Frontal cortex (tissue), 4 donors: ENCODE measurements at places on chromosomes 7 and 10.

- no peak for DNase-seq
These were observed 1.2 kb downstream of the FERD3L start for GRCh38 chr7:19143881-19144574.

DNA sequence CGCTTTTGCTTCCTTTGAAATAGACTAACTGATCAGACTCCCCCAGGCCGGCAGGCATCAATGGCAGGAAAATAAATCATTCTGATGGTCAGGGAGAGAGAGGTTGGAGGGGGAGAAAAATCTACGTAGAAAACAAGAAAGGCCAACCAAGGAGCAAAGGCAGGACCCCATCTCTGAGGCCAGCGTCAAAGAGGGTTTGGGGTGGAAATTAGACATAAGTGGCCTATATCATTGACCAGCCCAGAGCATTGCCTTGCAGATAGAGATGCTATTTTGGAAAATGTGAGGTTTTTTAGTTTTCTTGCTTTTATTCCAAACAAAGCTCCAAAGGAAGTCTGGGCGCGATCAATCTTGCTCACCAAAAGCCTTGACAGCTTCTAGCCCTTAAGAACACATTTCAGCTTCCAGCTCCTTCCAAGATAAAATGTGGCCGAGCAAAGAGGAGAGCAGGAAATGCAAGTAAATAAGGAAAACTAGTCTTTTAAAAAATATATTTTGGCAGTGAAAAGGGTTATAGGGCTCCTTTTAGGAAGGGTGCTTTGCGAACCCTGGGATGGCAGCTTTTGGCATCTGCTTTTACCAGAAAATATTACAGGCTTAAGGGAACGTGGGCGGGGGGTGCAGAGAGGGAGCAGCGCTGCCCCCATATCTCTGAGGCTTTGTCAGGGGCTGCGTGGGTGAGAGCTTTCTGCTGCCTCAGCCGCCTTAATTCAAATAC is 2.0 kb upstream of the HOXA2 start:
- DNase-seq: no peak

DNA sequence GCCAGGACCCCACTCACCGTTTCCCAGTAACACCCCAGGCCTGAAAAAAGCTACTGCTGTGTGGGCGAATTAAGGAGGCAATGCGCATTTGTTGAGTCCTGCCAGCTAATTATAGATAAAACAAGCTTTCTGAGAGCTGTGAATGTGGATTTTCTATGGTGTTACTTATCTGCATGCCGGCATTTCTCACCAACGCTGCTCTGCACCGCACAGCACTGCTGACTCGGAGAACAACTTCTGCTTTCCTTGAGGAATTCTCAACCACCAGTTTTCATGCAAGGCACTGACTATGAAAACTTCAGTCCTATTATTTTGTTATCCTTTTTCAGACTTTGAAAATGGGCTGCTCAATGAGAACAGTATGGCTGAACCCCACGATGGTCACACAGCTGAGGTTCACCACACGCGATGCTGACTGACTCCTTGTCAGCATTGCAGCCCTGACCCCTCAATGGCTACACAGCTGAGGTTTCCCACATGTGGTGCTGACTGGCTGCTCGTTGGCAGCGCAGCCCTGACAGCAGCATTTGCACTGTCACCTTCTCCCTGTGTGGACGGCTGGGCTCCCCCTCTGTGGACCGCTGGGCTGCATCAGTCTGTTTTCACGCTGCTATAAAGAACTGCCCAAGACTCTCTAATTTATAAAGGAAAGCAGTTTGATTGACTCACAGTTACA is 190.6 kb downstream of the DIP2C start:
- DNase-seq: no peak

DNA sequence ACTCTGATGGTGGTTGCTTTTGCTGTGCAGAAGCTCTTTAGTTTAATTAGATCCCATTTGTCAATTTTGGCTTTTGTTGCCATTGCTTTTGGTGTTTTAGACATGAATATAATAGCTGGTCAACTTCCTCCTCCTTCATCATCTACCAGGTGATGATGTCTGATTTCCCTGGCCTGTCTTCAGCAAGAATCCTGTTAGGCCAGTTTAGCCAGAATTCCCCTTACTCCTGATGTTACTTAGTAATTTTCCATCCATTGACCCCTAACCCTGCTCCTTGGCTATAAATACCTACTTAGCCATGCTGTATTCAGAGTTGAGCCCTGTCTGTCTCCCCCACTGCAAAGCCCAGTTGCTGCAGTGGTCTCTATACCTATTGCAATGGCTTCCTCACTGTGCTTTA is 91.4 kb downstream of the ZNF777 start:
- DNase-seq: no peak

DNA sequence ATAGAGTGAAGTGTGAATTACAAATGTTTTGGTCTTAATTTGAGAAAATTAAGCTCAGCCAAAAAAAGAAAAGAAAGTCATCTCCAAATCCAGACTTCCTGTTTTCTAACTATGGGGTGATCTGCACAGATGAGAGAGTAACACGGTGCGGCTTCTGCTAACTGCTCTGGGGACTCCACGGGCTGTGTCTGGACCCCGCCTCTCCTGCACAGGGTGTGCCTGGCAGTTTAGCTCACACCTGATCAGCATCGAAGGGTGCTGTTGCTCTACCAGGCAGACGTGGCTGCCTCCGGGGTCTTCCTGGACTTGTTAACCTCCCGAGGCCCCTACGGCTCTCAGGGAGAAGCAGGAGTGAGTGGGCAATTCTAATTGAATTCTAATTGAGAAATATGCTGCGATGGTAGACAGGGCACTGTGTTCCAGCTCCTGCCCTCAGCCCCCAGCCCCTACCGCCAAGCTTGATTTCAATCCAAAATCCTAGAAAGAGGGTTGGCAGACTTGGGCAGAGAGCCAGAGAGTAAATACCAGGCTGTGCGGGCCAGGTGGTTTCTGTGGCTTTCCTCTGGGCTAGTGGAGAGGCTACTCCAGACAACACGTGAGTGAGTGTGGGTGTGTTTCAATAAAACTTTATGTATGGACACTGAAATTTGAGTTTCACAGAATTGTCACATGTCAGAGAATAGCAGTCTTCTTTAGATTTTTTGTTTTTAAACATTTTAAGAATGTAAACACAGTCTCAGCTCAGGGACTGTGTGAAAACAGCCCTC is 13.4 kb downstream of the SHH start:
- no peak for DNase-seq

DNA sequence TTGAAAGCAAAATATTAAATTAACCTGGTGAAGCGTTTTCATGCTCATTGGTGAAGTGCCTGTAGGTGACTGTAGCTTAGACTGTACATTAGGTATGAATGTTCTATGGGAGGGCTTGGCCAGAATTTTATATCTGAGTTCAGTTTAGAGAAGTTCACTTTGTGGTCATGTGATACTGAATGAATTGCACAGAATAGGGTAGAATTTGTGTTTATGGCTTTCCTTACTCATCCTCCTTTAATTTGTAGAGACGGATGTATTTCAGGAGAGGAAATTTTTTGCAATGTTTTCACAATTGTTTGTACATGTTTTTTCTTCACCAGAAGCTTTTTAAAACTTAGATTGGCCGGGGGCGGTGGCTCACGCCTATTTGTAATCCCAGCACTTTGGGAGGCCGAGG is 32.3 kb downstream of the REEP3 start:
- DNase-seq: no peak

DNA sequence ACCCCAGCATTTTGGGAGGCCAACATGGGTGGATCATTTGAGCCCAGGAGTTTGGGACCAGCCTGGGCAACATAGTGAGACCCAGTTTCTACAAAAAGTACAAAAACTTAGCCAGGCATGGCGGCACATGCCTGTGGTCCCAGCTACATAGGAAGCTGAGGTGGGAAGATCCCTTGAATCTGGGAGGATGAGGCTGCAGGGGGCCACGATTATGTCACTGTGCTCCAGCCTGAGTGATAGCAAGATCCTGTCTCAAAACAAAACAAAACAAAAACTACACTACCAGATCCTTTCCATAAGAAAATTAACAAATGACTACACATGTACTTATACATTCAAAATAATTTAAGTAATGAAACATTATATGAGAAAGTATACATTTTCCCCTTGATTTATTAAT is 116.4 kb upstream of the KLF6 start:
- no peak for DNase-seq

DNA sequence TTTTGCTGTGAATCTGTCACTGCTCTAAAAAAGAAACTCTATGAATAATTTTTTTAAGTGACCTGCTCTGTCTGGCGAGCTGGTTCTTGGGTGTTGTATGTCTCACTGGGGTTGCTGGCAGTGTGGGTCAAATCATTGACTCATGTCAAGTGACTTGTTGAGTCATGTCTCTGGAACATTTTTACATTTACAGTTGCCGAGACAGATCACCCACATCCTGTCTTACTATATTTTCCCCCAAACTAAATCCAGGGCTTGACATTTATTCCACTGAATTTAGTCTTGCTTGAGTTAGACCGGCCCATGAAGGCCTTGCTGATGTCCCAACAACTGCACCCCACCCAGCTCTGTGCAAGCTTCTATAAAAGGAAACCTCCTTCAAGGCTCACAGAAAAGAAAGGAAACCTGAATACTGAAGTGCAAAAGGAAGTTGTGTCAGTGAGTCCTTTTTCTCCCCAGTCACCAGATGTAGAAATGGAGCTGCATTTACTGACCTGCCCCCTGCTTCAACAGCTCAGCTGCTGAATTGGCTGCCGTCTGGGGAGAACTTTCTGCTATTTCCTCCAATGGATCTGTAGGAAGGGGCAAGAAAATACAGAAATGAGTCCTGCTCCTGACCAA is 290.3 kb downstream of the TNS3 start:
- no peak for DNase-seq

DNA sequence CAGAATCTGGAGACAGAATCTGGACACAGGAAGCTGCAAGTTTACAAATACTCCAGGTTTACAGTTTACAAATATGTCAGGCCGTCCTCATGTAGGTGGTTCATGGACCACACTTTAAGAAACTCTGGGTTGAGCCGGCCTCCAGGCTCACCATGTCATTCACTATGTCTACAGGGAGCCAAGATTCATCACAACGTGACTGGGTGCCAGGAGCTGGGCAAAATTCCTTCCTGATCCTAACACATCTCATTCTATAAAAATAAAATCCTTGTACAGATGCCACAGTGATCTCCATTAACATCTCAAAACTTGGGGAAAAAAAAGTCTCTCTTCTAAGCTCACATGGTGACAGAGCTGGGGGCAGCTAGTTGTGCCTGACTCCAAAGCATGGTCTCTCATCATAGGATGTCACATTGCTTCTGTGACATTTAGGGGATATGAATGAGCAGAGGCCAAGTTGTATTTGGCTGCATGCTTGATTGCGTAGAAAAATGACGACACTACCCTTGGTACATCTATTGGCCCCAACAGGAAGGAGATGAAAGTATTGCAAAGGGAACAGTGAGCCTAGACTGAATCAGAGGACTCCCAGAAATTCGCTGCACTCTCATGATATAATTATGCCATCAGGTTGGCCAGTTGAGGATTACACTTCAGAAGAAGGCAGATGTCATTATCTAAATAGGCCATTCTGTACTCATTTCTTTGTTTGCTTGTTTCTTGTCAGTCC is 35.9 kb downstream of the MTURN start:
- DNase-seq: no peak

- no peak for DNase-seq
These were observed 8.1 kb downstream of the SCD start for GRCh38 chr10:100355086-100355485.

- no peak for DNase-seq
These were observed 50.4 kb upstream of the NFE2L3 start for GRCh38 chr7:26101361-26102151.

GRCh38 chr10:112247791-112248190 is 35.4 kb upstream of the TECTB start:
- DNase-seq: no peak

- peak; percentile 91 for DNase-seq
These were observed at the start of gene BAMBI for GRCh38 chr10:28676968-28677887. Gene BAMBI, plus strand, starts transcription at chr10:28677521. Its CDS starts 377 bp downstream, at chr10:28677898.

GRCh38 chr7:102916426-102916825 is 3.6 kb downstream of the LRRC17 start:
- DNase-seq: no peak

DNA sequence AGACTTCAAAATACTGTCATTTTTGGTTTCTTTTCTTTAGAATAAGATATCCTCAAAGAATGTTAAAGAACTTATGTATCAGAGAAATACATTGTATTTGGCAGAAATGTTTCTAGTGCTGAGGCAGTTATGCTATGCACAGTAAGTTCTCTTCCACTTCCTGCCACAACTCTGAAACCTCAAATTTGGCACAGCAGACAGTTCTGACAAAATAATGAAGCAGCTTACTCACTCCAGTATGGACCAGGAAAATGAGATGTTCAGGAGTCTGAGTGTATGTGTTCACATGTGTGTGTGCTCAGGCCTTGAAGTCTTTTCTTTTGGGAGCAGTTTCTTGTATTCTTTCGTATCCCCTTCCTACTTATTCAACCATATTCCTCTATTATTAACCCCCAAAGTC is 197.0 kb upstream of the AGK start:
- no peak for DNase-seq

- DNase-seq: no peak
These were observed 6.5 kb upstream of the NANOS1 start for GRCh38 chr10:119022846-119023552.

DNA sequence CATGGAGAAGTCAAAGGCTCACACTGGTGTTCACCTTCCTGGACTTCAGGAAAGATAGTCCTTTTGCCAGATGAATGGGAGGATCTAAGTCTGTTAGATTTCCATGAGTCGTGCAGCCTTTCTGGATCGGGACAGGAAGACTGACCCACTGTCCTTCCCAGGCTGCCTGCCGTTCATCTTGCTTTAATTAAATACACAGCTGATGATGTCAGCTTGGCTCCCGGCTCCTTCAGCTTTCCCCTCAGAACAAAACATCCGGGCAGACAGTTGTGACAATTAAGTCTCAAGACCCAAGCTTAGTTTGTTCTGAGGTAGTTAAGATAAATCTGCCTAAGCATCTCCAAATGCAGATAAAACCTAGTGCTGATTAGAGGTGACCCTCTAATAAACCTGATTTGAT is 58.6 kb downstream of the AUTS2 start:
- DNase-seq: peak; percentile 16

DNA sequence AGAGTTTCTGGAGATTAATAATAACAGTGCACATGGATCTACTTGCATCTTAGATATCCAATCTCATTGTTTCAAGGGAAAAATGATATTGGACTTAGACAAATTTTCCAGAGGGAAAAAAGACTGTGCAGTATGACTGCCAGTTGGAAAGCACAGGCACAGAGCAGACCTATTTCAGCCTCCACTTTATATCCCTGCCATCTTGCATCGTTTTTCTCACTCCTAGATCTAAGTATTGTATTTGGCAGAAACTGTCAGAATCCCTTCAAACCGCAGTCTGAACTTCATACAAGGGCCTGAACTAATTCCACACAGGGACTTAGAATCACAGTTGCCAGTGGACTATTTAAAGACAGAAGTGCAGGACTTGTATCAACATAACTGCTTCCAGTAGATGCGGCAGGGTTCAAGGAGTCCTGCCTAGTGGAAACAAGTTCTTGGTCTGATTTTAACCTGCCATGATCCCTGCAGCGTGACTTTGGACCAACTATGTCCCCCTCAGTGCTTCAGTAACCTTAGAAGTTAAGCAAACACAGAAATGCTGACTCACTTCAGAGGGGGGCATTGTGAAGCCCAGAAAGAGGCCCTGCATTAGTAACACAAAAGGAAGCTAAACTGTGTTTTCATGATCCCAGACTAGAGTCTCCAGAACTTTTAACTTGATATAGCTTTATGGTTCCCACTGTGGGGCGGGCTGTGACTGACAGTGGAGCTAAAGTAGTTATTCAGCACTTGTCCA is 95.7 kb upstream of the PALS2 start:
- no peak for DNase-seq
